ENCODE measurements at places on chromosomes 16 and 17.

DNA sequence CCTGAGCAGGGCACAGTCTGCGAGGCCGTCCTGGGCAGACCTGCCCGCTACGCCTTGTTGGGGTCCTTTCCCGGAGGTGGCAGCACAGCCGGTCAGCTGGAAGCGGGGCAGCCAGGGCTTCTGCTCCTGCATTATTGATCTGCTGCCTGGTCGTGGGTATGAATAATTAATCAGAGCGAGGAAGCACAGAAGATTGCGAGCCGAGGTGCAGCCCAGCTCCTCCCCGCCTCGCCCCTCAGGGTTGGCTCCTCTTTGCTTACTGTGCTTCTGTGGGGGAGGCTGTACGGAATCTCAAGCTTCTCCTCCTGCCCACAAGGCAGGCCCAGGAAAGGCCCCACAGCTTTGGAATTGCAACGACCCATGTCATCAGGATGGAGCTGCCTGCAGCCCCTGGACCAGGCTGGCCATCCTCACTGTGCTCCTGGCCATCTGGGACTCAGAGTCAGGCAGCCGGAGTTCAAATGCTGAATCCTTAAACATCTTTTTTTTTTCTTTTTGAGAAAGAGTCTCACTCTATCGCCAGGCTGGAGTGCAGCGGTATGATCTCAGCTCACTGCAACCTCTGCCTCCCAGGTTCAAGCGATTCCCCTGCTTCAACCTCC, 25.6 kb downstream of the TRARG1 start:
- no peak for DNase-seq

- no peak for DNase-seq
Measured at GRCh38 chr17:44591206-44591605, 33.9 kb downstream of the FZD2 start.

GRCh38 chr16:17230932-17231581, 239.7 kb downstream of the XYLT1 start:
- no peak for DNase-seq

DNA sequence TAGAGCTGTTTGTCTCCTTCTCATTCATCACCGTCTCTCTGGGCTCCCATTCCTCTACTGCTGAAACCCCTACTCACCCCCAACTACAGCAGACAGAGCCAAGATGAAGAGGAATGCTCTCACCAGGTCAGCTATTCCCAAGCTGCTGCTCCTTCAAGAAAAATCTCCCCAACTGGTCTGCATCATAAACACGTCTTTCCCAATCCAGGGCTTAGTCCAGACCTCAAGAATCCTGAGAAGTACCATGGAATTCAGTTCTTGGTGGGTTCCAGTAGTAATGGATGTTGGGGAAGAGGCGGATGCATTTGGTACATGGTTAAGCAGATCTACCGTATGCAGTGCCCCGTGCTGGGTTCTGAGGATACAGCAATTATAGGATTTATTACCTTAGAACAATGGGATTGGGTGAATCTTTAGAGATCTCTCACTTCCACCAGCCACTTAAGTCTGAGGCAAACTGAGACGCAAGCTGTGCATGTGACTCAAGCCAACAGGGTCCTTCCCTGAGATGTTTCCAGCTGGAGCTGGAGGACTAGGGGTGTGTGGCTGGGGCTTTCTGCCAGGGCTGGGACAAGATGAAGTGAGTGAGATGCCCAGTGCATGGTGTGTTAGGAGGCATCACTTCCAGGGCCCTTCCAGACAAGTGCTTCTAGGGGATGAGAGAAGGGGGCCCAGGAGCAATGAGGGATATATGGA, 232.7 kb upstream of the CDH5 start:
- no peak for DNase-seq

DNA sequence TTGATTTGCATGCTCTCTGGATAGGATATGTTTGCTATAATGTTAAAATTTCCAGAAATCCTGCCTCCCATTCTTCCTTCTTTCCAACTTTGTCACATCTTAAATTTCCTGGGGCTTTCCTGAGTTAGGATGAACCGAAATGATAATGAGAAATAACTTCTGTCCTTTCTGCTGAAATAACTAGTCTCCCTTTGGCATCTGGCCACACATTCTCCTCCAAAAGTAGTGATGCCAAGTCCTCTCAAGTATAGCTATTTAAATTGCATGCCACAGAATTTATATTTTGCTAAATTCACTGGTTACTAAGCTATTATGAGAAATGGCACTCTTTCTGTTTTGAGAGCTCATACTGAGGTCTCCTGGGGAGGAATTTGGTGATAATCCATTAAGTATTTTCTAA, 30.6 kb downstream of the FAM20A start:
- DNase-seq = no peak

GRCh38 chr17:43011728-43012472, 5.3 kb downstream of the IFI35 start:
- no peak for DNase-seq

DNA sequence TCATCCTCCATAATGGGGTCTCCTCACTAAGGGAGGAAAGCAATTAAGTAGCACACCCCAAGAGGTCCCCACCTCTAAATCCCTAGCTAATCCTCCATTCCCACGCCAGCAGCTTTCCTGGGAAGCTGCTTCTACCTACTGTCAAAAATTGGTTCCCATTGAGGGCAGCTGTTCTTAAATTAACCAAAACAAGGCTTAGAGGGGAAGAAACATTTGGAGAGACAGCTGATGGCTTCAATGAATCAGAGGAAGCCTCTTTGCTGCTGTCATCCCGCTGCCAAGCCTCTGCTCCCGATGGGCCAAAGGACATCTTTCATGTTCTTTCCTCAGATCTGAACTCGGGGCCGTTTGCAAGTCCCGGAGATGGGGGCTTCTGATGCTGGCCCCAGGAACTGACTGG, 26.6 kb downstream of the AIPL1 start:
- no peak for DNase-seq

GRCh38 chr17:44086364-44087311, 16.1 kb downstream of the G6PC3 start:
- DNase-seq = no peak

- DNase-seq = no peak
Measured at GRCh38 chr17:64190472-64190871, 60.5 kb upstream of the ERN1 start.

DNA sequence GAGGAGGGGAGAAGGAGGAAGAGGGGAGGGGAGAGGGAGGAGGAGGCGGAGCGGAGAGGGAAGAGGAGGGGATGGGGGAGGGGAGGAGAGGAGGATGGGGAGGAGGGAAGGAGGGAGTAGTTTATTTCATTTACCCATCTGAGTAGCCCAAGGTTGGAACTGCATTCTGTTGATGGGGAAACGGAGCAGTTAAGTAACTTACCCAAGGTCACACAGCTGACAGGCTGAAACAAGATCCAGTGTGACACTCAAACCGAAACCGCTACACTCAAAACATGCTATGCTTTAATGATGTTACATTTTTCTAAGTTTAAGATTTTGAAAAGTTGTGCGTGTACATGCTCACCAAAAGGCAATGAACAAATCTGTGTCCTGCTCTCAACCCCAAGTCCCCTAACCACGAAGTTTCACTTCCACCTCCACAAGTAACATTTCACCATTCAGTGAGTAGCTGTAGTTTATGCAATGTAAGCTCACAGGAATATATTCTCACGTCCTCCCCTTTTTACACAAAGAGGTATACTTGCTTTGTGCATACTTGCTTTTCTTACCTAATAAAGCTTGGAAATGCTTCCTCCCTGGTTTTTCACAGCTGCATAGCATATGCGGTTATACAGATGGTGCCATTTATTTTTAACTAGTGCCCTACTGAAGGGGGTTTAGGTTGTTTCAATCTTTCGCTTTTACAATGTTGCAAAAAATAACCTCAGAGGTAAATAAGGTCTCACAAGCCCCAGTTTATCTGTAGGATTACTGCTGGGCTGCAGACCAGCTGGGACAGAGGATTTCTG, 275.3 kb downstream of the PARN start:
- DNase-seq = no peak

- DNase-seq = no peak
Measured at GRCh38 chr17:69949496-69949895, 125.5 kb upstream of the KCNJ16 start.

DNA sequence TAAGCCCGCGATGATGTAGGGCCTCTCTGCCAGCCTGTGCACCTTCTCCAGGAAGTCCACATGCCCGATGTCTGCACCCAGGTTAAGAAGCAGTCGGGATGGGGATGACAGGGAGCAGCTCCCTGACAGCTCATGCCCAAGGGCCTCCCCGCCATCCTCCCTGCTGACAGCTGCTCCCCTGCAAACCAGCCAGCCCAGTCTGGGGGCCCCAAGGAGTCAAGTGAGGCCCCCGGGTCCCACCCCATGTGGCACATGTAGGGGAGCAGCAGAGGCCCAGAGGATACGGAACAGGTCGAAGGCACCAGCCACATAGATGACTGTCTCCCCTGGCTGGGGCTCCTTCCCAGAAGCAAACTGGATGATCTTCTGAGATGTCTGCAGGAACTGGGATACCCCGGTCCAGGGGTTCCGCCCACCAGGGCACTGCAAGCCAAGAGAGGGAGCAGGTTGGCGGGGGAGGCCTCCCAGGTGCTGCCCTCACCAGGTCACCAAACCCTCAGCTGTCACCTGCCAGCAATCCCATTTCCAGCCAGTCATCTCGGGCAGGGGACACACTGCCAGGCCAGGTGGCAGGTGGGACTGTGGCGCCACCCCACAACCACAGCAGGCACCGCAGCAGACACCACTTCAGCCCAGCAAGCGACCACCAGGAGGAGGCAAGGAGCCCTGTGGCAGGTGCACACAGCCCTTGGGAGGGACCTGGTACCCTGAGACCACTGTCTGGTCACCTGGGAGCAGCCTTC, 4.6 kb downstream of the PCYT2 start:
- no peak for DNase-seq

GRCh38 chr16:85446951-85447692, 166.0 kb upstream of the GSE1 start:
- DNase-seq = no peak

DNA sequence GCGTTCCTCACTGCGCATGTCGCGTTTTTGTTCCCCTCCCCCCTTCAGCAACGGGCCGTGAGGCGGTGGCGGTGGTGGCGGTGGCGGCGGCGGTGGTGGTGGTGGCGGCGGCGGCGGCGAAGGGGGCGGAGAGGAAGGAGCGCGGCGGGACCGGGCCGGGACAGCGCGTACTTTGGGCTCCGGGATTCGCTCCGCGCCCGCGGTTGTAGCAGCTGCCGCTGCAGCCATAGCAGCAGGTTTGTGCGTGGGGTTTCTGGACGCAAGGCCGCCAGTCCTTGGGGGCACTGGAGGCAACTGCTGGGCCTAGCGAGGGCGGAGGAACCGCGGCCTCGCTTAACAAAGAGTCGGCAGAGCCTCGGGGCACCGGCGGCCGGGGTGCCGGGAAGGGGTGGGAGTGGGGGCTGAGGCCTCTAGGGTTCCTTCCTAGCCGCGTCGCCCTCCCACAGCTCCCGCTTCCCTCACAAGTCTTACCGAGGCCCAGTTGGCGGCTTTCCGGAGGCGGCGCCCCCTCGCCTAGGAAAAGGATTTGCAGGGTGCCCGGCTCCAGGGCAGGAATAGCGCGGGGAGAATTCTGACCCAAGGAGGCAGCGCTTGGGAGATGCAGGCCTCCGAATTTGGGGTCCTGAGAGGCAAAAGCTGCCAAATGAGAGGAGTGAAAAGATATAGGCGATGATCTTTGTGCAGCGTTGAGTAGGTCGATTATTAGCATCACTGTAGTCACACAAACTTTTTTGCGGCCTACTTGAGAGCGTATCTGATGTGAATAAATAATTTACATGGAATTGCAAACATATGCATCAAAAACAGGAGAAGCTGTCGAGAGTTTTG, at the start of gene DDX42:
TSS of gene DDX42 (plus strand) at position 30 of the 828 bp plus-strand sequence. CDS start 12,880 bp downstream, outside the sequence.
- no peak for DNase-seq

GRCh38 chr17:17112628-17113200, 70.5 kb downstream of the MPRIP start:
- DNase-seq = no peak

DNA sequence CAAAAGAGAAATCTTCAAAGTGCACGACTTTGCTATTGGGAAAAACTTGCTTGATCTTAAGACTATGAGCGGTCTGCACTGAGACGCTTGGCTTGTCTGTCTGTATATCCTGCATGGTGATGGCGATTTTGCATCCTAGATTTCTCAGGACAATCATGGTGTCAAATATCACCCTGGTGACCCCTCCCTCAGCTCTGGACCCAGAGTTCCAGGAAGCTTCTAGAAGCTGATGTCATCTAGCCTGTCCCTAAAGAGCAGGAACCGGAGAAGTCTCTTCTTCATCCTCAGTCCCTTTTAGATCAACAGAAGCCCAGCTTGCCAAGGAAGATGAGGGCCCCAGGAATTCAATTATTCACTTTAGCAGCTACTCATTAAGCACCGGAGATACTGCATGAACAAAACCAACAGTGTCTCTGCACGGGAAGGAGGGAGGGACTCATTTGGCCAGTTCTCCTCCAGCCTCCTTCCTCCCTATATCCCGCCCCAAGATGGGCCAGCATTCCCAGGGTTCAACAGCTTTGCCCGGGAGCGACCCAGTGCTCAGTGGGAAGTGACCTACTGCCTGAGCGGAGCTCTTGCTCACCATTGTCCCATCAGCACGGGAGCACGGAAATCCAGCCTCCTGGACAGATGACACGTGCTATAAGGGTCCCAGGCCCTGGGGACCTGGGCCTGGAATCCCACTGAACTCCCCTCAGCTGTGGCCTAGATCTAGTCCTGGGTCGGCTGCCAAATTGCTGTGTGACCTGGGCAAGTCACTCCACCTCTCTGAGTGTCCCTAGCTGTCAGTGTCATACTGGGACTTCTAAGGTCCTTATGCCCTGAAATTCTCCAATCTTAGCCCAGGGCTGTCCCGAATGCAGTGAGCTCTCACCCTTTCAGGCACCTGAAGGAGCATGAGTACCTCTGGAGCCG, 3.8 kb downstream of the EMP2 start:
- no peak for DNase-seq

- DNase-seq = no peak
Measured at GRCh38 chr17:68204736-68205135, 43.1 kb upstream of the AMZ2 start.

DNA sequence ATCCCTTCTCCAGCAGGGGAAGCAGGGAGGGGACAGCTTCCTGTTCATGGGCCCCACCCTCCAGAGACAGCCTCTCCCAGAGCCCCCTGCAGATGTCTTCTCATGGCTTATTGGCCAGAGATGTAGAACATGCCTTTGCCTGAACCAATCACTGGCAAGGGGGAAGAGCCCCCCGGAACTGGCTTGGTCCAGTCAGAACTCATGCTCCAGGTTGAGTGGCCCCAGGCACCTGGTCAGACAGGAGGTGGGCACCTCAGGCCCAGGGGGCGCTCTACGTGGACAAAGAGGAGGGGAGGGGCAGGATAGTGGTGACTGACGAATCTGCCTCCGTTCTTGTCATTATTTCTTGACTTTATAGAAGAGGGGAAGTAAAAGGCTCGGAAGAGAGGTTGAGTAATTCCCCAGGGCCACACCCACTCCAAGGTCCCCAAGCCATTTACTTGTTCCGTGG, 23.6 kb downstream of the RAB11FIP4 start:
- DNase-seq = no peak

DNA sequence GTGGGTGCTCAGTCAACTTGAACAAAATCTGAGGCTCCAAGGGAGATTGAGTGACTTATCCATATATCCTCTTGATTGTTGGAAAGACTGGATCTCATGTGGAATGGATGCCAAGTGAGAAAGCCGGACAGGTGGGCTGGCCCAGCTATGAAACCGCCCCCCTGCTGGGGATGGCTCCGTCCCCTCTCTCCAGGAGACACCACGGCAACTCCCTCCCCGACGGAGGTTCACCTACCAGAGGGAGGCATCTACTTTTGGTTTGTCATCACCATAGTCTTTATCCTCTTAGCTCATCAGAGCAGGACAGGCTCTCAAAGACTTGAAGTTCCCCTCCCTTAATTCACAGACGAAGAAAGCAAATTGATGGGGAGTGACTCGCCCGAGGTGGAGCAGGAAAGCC, 1.8 kb upstream of the ALG1 start:
- DNase-seq = no peak

Data from NCI-H1436 treated with DMSO at 0.1 percent for 48 hours (cell line).